GM10248 (cell line): ENCODE measurements at places on chromosomes 1 and 21.

DNA sequence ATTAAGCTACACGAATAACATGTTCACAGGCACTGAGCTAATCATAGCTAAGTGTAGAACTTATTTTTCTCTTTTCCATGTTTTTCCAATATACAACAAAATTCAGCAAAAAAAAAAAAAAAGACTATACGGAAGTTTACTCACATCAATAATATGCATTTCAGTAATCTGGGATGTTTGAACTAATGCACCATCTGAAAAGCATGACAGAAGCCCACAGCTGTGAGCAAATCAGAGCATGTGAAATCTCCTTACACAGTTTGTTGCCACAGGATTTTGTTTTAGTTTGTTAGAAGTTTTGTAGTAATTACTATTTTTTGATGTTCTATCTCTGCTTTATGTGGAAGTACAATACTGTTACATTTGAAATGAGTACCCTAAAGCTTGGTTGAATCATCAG lies 1051.7 kb downstream of the TTLL7 start:
- DNase-seq = no peak

GRCh38 chr1:70719154-70719553 lies 308.1 kb downstream of the CTH start:
- no peak for DNase-seq

DNA sequence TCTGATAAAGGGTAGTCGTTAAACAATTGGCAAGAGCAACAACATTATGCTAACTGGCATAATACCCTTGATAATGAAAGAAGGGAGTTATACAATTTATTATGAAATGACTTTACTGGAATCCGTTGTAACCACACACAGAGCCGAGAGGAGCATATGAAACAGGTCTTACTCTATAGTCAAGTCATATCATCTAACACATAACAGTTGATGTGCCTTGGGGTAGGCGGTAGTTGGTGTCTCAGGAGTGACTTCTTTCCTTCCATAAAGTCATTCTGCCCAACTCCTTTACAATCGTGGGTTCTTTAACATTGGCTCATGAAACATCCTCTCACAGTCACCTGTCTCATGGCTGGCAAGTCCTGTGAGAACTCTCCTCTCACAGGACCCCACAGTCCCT lies 225.2 kb downstream of the LTN1 start:
- DNase-seq = no peak

DNA sequence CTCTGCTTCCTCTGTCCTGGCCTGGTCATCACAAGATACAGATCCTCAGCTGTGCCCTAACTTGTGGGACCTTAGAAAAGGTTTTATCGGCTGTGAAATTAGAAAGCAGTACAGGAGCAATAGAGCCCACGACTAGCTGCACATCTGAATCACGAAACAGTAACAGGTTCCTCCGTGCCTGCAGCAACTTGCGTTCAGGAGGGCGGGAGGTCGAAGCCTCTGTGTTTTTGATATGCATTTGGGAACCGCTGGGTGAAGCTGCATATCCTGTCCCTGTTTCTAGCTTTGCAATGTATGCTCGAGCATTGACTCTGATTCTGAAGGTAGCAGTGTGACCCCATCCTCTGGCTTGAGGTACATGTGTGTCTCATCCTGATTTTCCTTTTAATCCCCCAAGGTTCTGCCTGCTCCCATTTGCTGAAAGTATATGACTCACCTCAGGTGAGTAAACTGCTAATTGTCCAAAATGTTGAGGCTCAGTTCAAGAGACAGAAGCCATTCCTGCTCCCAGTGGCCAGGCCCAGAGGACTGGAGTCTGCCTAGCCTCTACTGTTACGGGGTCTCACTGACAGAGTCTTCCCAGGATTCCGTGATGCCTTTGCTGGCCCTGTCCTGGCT lies 44.3 kb downstream of the SCCPDH start:
- DNase-seq = no peak

GRCh38 chr1:112870887-112871646 lies 84.9 kb downstream of the SLC16A1 start:
- DNase-seq = no peak

- no peak for DNase-seq
These were observed 5.8 kb downstream of the ROR1 start for GRCh38 chr1:63779338-63780211.

- no peak for DNase-seq
These were observed 37.0 kb upstream of the CAMK1G start for GRCh38 chr1:209546390-209547085.

GRCh38 chr1:160077486-160077885 lies 3.9 kb upstream of the KCNJ9 start:
- no peak for DNase-seq

DNA sequence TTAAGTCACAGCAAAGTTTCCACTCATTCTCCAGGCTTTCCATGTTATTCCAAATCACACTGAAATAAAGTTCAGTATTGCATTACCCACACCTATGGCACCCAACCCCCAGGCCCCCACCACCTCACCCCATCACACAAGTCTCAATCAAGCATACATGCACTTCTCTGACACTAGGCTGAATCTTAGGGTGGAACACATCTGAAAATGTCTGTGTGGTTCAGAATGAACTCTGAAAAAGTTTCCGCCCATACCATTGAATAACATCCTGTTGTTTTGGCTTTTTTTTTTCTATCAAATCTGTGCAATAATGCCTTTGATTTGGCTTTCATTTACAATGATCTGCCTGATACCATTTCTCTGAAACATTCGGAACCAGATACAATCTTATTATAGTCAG lies 25.8 kb upstream of the LRRC8C start:
- no peak for DNase-seq

- DNase-seq = no peak
These were observed 5.3 kb upstream of the SLC19A1 start for GRCh38 chr21:45547545-45547900.

- DNase-seq = no peak
These were observed 123.7 kb upstream of the EDN2 start for GRCh38 chr1:41608211-41608610.

DNA sequence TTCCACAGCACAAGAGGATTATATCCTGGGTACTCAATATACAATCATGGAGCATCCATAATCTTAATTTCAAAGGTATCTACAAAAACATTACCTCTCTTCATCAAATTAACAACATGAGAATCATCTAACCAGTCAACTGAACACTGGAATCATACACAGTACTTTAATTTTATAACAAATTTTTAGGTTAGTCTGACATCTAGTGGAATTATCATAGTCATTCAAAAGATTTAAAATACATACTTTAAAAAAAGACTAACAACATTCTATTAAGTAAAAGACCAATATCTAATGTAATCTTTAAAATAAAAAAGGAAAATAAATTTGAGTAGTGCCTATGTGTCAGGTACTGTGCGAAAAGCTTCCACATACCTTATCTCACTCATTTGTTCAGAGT lies 16.8 kb upstream of the SH3GLB1 start:
- no peak for DNase-seq
